ENCODE measurements at places on chromosomes 3 and 15.

GRCh38 chr15:59364248-59364647 is 8.4 kb downstream of the MYO1E start:
- DNase-seq = no peak

GRCh38 chr15:57561041-57561711 is 30.5 kb upstream of the MYZAP start:
- peak; percentile 57 for DNase-seq

DNA sequence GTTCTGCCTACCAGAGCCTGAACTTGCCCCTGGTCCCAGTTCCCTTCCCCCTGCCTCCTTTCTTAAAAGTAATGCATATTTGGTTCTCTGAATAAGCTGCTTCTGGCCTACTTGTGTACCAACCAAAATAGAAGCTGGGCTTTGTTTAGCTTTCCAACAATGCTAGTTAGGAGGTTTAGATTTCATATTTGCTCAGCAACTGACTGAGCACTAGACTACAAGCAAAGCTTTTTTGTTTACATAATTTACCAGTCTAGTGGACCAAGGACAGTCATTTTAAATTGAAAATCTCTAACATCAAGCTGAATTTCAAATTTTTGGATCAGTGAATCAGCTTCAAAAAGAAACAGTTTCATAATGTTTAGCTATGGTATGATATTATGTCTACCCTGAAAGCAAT is 331.2 kb downstream of the ULK4 start:
- no peak for DNase-seq

- DNase-seq = no peak
Measured at GRCh38 chr3:13023235-13023970, 49.8 kb downstream of the IQSEC1 start.

GRCh38 chr15:40054855-40055575 is 16.0 kb upstream of the SRP14 start:
- no peak for DNase-seq

- DNase-seq = no peak
Measured at GRCh38 chr15:58479941-58480340, 48.1 kb downstream of the LIPC start.

DNA sequence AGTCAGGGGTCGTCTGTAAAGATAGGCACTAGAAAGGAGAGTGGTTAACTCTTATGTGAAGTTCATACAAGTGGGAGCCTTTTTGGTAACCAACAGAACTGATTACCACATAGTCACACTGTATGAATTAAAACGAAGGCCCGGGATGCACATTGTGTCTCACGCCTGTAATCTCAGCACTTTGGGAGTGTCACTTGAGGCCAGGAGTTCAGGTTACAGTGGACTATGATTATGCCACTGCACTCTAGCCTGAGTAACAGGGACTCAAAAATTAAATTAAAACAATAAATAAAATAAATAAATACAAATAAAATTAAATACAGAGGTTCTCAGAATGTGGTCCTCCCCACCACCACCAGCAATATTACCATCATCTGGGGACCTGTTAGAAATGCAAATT is 467 bp downstream of the DNAAF4 start:
- DNase-seq = no peak

DNA sequence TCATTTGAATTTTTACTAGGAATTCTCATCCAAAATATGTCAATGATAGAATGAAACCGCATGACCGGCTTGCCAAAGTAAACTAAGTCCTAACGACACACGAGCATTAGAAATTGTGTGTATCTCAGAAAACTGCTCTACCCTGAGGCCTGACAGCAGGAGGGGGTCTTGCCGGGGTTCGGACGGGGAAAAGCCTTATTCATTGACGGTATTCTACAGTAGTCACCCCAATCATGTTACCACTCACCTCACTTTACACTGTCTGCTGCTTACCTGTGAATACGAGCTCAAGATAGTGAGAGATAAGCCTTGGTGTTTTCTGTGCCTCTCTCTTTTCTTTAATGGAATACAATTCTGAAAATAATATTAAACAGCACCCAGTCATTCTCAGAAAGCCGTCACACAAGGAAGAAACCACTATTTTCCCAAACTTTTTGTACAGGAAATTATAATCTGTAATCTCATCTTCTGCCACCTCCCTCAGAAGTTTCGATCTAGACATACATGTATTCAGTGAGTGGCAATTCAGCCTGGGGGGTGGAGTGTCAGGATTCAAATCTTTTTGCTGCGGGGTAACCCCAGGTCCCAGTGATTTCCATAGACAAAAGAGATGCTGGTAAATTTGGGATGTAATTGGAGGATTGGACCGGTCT is 492 bp upstream of the FAM43A start:
- DNase-seq = no peak

- no peak for DNase-seq
Measured at GRCh38 chr3:194292331-194292730, 58.8 kb downstream of the CPN2 start.

GRCh38 chr15:94582368-94582767 is 351.0 kb downstream of the MCTP2 start:
- no peak for DNase-seq

- no peak for DNase-seq
Measured at GRCh38 chr3:127040216-127040615, 57.3 kb downstream of the PLXNA1 start.

DNA sequence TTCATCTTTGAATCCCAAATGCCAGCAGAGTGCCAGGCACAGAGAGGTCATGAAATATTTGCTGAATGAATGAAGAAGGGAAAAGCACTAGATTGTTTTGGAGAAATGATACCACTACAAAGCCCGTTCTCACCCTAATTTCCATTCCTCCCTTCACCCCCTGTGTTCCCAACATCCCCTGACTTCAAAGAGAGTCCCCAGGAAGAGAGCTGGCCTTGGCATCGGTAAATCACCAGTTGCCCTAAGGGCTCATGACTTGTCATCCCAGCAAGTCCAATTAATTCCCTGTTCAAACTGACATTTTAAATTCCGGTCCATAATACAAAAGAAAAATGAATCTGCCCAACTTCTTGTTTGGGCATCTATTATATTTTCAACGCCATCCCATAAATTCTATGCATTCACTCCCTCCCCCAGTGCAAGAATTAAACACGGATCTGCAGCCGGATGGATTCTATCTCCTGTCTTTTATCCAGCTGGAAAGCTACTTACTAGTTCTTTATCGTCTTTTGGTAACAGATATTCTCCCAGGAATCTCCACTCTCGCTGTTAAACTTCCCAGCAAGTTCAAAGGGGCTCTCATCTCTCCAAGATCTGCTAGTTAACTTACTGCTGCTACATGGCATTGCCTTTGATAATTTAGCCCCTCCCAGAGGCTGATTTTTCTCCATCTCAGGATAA is 63.9 kb upstream of the TSC22D2 start:
- no peak for DNase-seq

DNA sequence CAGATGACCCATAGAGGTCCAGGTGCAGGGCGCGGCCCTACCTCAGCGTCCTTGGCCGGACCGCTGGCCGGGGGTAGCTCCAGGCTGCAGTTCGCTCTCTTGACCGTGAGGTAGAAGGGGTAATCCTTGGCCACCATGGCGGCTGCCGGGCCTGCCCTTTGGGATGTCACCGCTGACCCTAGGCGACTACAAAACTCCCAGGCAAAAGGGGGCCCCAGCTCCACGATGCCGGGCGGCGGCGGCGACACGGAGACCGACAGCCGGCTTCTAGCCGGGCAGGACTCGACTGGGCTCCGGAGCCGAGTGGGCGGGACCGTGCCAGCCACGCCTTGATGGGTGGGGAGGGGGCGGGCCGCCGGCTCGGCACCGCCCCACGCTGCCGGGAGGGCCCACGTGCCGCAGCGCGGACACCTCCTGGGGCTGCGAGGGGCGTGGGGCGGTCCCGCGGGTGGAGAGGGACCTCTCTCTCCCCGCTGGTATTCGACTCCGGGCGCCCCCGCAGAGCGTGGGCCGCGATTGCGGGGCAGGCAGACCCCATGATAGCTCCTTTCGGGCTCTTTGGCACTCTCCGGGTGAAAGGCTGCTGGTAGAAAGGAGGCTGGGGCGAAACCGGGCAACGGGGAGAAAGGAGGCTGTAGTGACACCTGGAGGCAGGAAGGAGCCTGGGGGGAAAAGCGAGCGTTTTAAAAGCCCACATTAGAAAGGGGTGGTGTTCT is at the start of gene ARHGEF3:
Gene ARHGEF3, minus strand, starts transcription at position 288 of the 716 bp plus-strand sequence. Its CDS starts 151 bp downstream, at position 137.
- DNase-seq = peak; percentile 91

GRCh38 chr3:136171097-136171542 is 25.0 kb downstream of the MSL2 start:
- DNase-seq = no peak

DNA sequence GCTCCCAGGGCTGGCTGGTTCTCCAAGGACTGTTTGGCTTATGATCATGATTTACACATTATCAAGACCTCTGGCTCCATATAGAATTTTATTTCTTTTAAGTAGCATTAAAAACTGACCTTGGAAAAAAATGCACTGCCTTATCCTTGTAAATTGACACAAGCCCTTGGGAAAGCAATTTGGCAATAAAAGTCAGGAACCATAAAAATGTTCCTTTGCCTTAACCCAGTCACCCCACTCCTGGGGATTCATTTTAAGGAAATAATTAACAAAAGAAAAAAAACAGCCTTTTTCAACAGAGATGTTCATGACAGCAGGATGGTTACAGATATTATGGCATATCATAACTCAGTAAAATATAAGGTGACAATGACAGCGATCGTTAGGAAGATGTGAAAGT is 51.6 kb upstream of the NR2E3 start:
- no peak for DNase-seq

DNA sequence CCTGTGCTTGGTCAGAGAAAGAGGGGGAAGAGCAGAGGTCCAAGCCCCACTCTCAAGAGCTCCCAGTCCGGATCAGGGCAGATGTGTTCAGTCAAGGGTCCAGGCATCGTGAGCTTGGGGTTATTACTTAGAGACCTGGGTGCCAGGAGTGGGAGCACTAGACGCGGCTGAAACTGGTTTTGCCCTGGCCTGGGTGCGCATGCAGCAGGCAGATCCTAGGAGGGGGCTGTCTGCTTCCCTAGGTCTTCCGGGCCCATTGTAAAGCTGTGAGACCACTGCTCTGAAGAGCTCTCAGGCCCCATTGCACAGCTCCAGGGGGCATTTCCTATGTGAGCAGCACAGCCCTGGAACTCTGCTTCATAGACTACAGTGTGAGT is 204.9 kb upstream of the LINGO1 start:
- no peak for DNase-seq

DNA sequence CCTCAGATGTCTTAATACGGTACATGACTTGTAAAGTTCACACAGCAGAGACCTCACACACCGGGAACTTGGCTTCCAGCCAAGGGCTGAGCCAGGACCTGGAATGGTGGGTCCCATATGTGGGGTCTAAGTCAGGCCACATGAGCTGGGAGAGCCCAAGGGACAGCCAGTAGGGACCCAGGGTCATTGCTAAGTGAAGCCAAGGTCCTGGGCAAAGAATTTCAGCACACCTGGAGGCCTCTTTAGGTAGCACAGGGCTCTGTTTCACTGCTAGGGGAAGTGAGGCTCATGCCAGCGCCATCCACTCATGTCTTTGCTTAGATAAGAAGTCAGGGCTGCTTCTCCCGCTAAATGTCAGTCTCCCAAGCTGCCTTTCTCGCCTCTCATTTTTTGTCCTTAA is 116.6 kb upstream of the TLE3 start:
- DNase-seq = no peak

DNA sequence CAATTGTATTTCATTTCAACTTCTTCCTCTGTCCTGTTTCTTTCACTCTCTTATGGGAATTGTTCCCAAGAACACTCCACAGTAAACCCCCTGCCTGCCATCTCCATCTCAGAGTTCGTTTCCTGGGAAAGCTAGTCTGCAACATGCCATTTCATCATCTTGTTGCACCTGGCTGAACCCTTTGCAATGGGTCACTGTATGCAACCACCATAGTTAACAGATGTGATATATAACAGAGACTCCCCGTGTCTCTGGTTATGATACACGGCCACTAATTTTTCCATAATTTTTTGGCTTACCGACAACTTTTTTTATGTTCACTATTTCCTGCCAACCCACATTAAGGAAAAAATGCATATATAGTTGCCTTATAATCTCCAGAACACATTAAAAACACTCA is 95.5 kb downstream of the CHST2 start:
- DNase-seq = no peak

GRCh38 chr3:154430014-154430413 is at the start of gene GPR149:
Gene GPR149 (minus strand): TSS chr3:154430190. CDS start chr3:154429615, 575 bp downstream.
- DNase-seq = no peak

GRCh38 chr3:31748281-31748932 is 215.7 kb downstream of the STT3B start:
- no peak for DNase-seq

DNA sequence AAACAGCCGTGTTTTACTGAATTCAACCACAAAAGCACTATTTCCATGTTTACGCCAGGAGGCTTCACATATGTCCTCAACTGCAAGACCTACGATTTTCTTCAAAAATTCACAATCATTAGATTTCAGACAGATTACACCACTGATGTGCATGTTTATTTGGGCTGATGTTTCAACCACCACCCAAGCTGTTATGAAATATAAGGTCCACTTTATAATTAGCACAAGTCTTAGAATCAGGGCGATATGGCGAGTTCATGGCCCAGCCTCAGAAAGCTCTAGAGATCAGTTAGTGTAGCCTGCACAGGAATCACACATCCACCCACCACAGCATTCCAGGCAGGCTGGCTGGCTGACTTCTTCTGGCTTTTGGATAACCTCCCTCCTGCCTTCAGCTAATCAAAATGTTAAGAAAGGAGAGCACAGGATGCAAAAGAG is 15.4 kb downstream of the SH3BP5 start:
- no peak for DNase-seq

- no peak for DNase-seq
Measured at GRCh38 chr3:180802837-180803236, 109.6 kb upstream of the FXR1 start.

DNA sequence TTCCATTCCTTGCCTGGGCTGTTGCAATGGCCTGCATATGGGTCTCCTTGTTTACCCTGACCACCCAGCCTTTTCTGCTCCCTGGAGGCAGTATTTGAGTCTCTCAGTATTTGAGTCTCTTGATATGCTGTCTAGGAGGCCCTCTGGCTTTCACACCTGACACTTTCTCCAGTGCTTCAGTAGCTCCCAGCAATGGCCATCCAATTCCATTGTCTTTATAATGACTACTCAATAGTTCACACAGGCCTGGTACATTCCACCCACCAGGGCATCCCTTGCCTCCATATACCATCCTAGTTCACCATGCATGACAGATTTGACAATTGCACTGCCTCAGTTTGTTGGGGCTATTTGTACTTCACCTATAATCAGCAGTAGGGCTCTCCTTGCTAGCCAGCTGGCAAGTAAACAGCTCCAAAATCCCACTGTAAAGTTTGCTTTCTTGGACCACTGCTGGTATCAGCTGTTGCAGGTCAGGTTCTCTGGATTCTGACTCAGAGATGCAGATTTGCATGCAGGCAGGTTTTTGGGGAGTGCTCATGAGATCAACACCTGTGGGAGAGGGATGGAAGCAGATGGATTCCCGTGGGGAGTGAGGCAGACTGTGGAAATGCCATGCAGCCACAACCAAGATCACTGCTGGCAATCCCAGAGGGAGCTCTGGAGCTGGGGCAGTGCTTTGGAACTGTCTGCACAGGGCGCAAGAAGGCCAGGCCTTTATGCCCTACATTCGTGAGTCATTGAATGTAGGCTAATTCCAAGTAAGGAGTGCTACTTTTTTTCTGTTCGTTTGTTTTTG is 19.1 kb upstream of the XIRP1 start:
- DNase-seq = no peak

Measured in activated CD4-positive, alpha-beta T cell treated with anti-CD3 and anti-CD28 coated beads for 4 hours (primary cell).